Mesothelial cell of epicardium (in vitro differentiated cells): ENCODE measurements at places on chromosomes 11 and 22.
A peak's percentile ranks its signal among the peaks of the same experiment; 100 is the strongest.

- no peaks in the 10 kb centered on the region for H3K36me3 ChIP-seq
- no peak overlapping the region for H3K4me3 ChIP-seq
- peaks cover 11% of the 10 kb centered on the region for H3K4me1 ChIP-seq
- DNase-seq: no peak
- no peak overlapping the region for H3K27ac ChIP-seq
Observed at GRCh38 chr22:25797498-25798290, 55.7 kb downstream of the MYO18B start.

- peaks cover 28% of the 10 kb centered on the region for H3K36me3 ChIP-seq
- H3K27me3 ChIP-seq: no peaks in the 10 kb centered on the region
- peaks cover 28% of the 10 kb centered on the region for H3K4me1 ChIP-seq
- no peak for DNase-seq
- H3K4me3 ChIP-seq: no peak overlapping the region
Observed at GRCh38 chr11:36077886-36078685, 134.2 kb downstream of the LDLRAD3 start.

DNA sequence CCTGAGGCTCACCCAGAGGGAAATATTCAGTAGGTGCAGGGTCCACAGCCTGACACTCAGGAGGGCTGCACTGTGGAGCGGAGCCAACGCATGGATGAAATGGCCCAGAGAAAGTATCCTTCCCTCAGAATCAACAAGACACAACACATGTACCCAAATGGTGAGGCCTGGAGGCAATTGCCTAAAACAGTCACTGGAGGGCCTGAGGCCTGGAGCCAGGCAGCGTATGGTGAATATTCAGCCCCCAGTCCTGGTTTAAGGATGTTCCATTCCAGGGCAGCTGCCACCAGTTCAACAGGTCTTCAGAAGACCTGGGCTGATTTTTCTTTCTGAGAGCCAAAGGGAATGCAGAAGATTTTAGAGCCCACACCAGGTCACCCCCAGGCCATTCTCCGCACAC lies 264.8 kb downstream of the INSC start:
- H3K4me3 ChIP-seq: no peak overlapping the region
- no peak for DNase-seq
- H3K4me1 ChIP-seq: no peaks in the 10 kb centered on the region
- H3K27ac ChIP-seq: no peak overlapping the region
- H3K36me3 ChIP-seq: no peaks in the 10 kb centered on the region
- no peaks in the 10 kb centered on the region for H3K27me3 ChIP-seq

GRCh38 chr11:2380807-2381350 lies 3.8 kb downstream of the CD81 start:
- no peak for DNase-seq
- H3K4me1 ChIP-seq: peaks cover 20% of the 10 kb centered on the region
- peaks cover 4% of the 10 kb centered on the region for H3K36me3 ChIP-seq
- H3K27me3 ChIP-seq: no peaks in the 10 kb centered on the region
- H3K27ac ChIP-seq: no peak overlapping the region
- H3K4me3 ChIP-seq: peak overlapping the region; percentile 49

DNA sequence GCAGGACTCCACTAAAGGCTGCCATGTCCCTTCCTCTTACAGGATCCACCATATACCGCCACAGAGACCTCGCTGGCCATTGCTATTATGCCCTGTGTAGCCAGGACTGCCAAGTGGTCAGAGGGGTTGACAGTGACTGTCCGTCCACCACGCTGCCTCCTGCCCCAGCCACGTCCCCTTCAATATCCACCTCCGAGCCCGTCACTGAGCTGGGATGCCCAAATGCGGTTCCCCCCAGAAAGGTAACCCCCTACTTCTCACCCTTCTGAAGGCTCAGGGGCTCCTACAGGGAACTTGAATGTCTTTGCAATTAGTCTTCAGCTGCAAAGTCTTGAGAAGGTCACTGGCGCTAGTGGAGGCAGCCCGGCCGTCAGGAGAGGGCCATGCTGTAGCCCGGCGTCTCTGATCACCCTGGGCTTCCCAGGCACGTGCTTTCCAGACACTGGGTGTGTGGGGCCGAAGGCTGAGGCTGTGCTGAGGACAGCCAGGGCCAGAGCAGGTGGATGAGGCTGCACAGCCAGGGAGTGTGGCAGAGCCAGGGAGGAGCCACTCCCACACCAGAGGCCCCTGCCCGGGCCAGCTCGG lies 30.0 kb upstream of the MUC5B start:
- H3K27me3 ChIP-seq: no peaks in the 10 kb centered on the region
- no peaks in the 10 kb centered on the region for H3K36me3 ChIP-seq
- H3K4me1 ChIP-seq: no peaks in the 10 kb centered on the region
- no peak for DNase-seq
- no peak overlapping the region for H3K4me3 ChIP-seq

DNA sequence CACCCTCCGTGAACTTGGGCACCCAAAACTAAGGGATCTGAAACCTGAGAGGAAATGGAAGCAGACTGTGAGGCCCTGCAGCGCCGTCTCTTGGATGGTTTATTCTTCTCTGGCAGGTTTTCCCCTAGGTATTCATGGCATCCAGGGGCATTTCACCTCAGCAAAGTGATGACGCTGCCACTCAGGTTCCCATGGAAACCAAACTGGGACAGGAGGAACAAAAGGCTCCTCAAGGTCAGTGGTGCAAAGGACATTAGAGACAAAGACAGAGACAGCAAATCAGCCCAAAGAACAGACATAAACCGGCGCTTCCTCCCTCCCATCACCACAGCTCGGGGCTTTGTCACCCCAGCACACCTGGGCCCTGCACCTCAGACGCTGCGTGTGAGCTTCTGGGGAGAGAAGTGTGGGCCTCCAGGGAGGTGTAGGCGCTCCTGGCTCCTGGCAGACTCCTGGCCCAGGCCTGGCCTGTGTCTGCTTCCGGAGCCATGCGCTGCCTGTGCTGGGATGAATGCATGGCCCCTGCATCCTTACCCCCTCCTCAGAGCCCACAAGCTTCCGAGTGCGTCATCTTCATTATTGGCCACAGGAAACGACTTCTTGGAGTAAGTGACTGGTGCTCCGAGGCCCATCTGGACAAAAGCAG lies 5.9 kb downstream of the TP53AIP1 start:
- no peaks in the 10 kb centered on the region for H3K36me3 ChIP-seq
- H3K27me3 ChIP-seq: no peaks in the 10 kb centered on the region
- DNase-seq: no peak
- peaks cover 7% of the 10 kb centered on the region for H3K4me1 ChIP-seq
- H3K27ac ChIP-seq: peak overlapping the region; percentile 47

- peaks cover 24% of the 10 kb centered on the region for H3K27me3 ChIP-seq
- no peak overlapping the region for H3K4me3 ChIP-seq
- no peaks in the 10 kb centered on the region for H3K36me3 ChIP-seq
Observed at GRCh38 chr11:13023423-13023822, 14.3 kb downstream of the RASSF10 start.

DNA sequence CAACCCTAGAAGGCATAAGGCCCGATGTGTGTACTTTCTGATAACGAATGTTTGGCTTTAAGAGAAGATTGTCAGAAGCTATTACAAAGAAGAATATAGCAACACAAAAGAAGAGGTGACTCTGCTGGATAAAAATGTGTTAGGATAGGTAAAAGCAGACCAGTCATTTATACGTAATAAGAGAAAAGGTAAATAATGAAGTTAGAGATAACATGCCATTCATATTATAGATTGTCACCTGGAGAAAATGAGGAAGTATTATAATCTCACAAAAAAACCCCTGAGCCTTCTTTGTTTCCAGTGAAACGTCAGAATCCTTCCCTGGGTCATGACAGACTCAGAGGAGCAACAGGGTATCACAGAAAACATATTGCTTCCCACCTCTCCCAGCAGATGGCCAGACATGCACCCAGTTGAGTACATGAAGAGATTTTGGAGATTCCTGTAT lies 36.1 kb downstream of the PPFIA1 start:
- no peaks in the 10 kb centered on the region for H3K27me3 ChIP-seq
- DNase-seq: no peak
- peaks cover 20% of the 10 kb centered on the region for H3K36me3 ChIP-seq
- H3K4me3 ChIP-seq: no peak overlapping the region

DNA sequence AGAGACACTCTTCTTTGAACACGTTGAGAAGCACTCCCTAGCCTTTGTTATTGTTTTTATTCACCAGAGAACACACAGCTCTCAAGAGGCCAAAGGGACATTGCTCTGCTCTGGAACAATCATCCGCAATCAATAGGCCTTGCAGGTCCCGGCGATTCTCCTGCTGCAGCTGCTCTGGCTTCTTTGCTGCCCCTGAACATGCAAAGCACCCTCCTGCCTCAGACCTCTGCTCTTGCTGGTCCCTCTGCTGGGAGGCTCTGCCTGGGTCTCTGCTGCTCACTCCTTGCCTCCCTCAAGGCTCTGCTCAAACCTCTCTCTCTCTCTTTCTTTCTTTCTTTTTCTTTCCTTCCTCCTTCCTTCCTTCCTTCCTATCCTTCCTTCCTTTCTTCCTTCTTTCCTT lies 232.7 kb downstream of the DSCAML1 start:
- H3K36me3 ChIP-seq: no peaks in the 10 kb centered on the region
- DNase-seq: no peak
- no peak overlapping the region for H3K27ac ChIP-seq
- H3K4me3 ChIP-seq: no peak overlapping the region
- H3K4me1 ChIP-seq: no peaks in the 10 kb centered on the region

- DNase-seq: no peak
- H3K4me3 ChIP-seq: no peak overlapping the region
- H3K36me3 ChIP-seq: no peaks in the 10 kb centered on the region
- H3K4me1 ChIP-seq: no peaks in the 10 kb centered on the region
- H3K27ac ChIP-seq: no peak overlapping the region
Observed at GRCh38 chr22:36678477-36678876, 25.1 kb downstream of the CACNG2 start.

DNA sequence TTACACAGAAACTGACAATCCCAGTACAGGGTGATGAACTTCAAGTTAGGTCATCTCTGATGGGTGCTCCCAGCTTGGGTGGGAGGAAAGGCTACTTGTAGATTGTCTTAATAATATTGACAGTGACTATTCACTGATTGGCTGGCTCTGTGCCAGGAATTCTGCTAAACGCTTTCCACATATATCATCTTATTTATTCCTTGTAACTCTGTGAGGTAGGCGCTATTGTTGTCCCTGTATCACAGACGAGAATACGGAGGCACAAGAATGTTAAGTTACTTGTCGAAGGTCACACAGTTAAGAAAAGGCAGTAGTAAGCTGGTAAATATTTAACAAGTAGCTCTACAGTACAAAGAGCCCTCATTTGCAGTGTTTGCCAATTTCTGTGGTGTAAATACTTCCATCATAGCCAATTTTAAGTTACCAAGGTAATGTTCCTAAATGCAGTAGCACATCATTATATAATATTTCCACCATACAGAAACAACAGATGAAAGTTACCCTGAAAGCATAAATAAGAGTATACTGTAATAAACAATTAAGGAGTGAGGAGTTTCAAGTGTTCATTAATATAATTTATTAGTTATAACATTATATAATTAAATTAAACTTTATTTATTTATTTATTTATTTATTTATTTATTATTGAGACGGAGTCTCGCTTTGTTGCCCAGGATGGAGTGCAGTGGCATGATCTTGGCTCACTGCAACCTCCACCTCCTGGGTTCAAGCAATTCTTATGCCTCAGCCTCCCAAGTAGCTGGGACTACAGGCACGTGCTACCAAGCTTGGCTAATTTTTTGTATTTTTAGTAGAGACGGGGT lies 11.5 kb upstream of the TIMP3 start:
- H3K36me3 ChIP-seq: peaks cover 10% of the 10 kb centered on the region
- DNase-seq: no peak
- H3K4me3 ChIP-seq: no peak overlapping the region
- no peaks in the 10 kb centered on the region for H3K27me3 ChIP-seq

- H3K36me3 ChIP-seq: peaks cover 14% of the 10 kb centered on the region
- H3K4me1 ChIP-seq: no peaks in the 10 kb centered on the region
- H3K27ac ChIP-seq: no peak overlapping the region
Observed at GRCh38 chr11:103257360-103257759, 148.1 kb downstream of the DYNC2H1 start.

DNA sequence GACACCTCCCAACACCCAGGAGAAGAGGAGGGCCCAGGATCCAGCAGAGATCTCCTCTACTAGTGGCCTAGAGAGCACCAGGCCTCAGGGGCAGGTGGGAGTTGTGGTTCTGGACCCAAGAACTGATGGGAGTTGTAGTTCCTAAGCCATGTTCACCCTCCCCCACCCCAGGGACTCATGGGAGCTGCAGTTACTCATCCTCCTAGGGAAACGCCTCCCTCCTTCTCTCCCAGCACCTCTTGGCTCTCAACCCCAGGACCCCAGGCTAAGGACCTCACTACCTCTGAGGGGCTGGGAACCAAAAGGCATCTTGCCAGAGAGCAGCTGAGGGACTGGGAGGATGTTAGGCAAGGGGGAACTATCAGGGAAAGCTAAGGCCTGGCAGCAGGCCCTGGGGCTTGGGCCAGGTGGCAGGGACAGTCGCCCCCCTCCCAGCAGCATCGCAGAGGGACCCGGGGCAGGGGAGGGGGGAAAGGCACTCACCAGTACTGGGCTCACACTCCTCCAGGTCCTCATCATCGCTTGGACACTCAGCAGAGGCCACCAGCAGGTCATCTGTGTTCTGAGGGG lies 28.9 kb downstream of the SLC22A12 start:
- H3K4me1 ChIP-seq: peaks cover 24% of the 10 kb centered on the region
- peak overlapping the region; percentile 60 for H3K4me3 ChIP-seq
- H3K27ac ChIP-seq: peak overlapping the region; percentile 88
- no peaks in the 10 kb centered on the region for H3K36me3 ChIP-seq
